ENCODE measurements at places on chromosomes 13 and 19. TPM values are rescaled to one million over a fixed set of nuclear protein-coding genes. Genes with fewer than 3 reads are reported as not detected.

FUT2 gene
- not detected for total RNA-seq

URAD gene
- total RNA-seq = not detected

PSG5 gene
- not detected for total RNA-seq

ZNF285 gene
- total RNA-seq = not detected

SYT3 gene
- total RNA-seq = 0.07 TPM

RAB4B gene
- total RNA-seq = 50.4 TPM

LIM2 gene
- not detected for total RNA-seq

LILRB4 gene
- 0.46 TPM for total RNA-seq

CEACAM21 gene
- 16.6 TPM for total RNA-seq

COL4A2 gene
- total RNA-seq = not detected

CGB3 gene
- total RNA-seq = not detected

CCDC169 gene
- 0.23 TPM for total RNA-seq

ZNF534 gene
- not detected for total RNA-seq

CAMSAP3 gene
- total RNA-seq = 0.23 TPM

CNMD gene
- not detected for total RNA-seq

C19orf67 gene
- 0.75 TPM for total RNA-seq

HCST gene
- 53.9 TPM for total RNA-seq

SULT2B1 gene
- not detected for total RNA-seq

LGI4 gene
- total RNA-seq = not detected

CCNE1 gene
- total RNA-seq = 39.6 TPM

OR7C1 gene
- total RNA-seq = not detected

TMEM190 gene
- not detected for total RNA-seq

PRRG2 gene
- total RNA-seq = 0.83 TPM

ALOX5AP gene
- 43.9 TPM for total RNA-seq

FOSB gene
- total RNA-seq = 10.2 TPM

CNFN gene
- 0.53 TPM for total RNA-seq

C2CD4C gene
- 0.23 TPM for total RNA-seq

TMIGD2 gene
- 9.2 TPM for total RNA-seq

ZNF30 gene
- 3.5 TPM for total RNA-seq

EBPL gene
- total RNA-seq = 42.7 TPM

SLITRK6 gene
- not detected for total RNA-seq

NALCN gene
- total RNA-seq = not detected

FXYD3 gene
- not detected for total RNA-seq

CILP2 gene
- total RNA-seq = 0.14 TPM

FGF14 gene
- not detected for total RNA-seq

DDA1 gene
- total RNA-seq = 37.1 TPM

KCNC3 gene
- total RNA-seq = 17.6 TPM

FFAR2 gene
- not detected for total RNA-seq

APBA3 gene
- 45.4 TPM for total RNA-seq

MED26 gene
- total RNA-seq = 13.4 TPM

ZNF345 gene
- 3.9 TPM for total RNA-seq

LRG1 gene
- total RNA-seq = 0.37 TPM

VAV1 gene
- total RNA-seq = 68.9 TPM

LILRB1 gene
- not detected for total RNA-seq

KLK3 gene
- total RNA-seq = not detected

PNPLA6 gene
- total RNA-seq = 145 TPM

STOML3 gene
- not detected for total RNA-seq

ZNF221 gene
- 0.92 TPM for total RNA-seq

CRTC1 gene
- total RNA-seq = 7.0 TPM

S1PR4 gene
- 48.5 TPM for total RNA-seq

SLC25A41 gene
- 0.32 TPM for total RNA-seq

SLITRK5 gene
- total RNA-seq = not detected

ZNF560 gene
- not detected for total RNA-seq

IFNL2 gene
- total RNA-seq = not detected

All from activated T-helper 2 cell treated with anti-CD3 and anti-CD28 coated beads, Interferon-gamma antibody, Interleukin-2, Interleukin-4, amounts not matched to agents 10 μg/mL and 5 μg/mL and 100 μg/mL, durations not matched to agents 14 hours and 24 hours and 36 hours (primary cell).